ENCODE measurements at places on chromosomes 1 and 21.

GRCh38 chr1:233707880-233708815 is 94.2 kb downstream of the KCNK1 start:
- no peak for DNase-seq

DNA sequence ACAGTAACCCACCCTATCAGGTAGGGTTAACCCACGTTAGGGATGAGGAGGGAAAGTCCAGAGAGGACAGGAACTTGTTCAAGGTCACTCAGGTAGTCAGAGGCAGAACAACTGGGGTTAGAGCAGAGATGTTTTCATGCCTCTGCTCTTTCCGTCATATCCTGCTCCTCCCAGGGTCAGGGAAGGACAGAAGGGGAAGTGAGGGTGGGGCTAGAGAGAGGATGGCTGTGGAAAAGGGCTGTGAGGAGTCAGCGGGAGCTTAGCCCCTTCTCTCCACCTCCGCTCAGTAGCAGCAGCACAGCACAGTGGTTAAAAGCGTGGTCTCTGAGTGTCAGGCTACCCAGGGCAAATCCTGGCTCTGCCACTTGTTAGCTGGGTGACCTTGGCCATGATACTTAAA is 36.5 kb downstream of the DDX20 start:
- DNase-seq: no peak

GRCh38 chr1:209198961-209199750 is 384.4 kb upstream of the CAMK1G start:
- no peak for DNase-seq

- DNase-seq: no peak
Observed at GRCh38 chr1:224014330-224014649, 99.6 kb upstream of the FBXO28 start.

All from activated gamma-delta T cell treated with anti-CD3 and anti-CD28 coated beads, Interleukin-2, amount 50 U/mL, for 16 hours (primary cell).